Astrocyte of the spinal cord (primary cell): ENCODE measurements at places on chromosomes 1 and 21.

- no peak for DNase-seq
Observed at GRCh38 chr1:13674377-13674776, 25.6 kb upstream of the PRDM2 start.

GRCh38 chr1:145824499-145824842 is 471 bp downstream of the POLR3C start:
- DNase-seq, result peak; percentile 11

GRCh38 chr1:91148641-91149069 is 126.8 kb upstream of the ZNF644 start:
- no peak for DNase-seq

DNA sequence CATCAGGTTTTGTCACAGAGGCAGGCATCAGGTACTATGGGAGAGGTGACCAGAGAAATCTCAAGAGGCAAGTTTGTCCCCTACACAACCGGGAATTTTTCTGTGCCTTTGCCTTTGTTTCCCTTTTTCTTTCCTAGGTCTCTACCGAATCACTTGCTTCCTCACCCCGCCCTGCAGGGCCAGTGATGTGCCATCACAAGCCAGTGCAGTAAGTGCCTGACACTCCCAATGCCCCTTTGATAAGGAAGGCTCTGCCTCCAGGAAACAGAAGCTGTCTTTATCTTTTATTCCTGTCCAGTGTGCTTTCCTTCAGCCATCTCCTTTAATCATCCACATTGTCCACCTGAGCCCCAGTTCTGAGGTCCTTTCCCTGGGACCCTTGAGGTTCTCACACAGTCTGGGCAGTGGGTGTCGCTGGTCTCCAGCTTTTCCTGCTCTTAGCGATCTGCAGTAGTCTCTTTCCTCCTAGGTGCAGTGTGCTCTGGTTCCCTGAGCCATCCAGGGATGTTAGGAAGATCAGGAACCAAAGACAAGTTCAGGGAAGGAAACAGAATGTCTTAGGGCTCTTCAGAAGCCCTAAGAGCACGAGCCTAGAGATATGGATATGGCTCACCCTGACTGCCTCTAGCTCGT is 36.6 kb downstream of the GJA5 start:
- DNase-seq, result no peak

GRCh38 chr1:180057883-180058396 is 96.7 kb upstream of the QSOX1 start:
- DNase-seq, result peak; percentile 4

GRCh38 chr1:150578272-150579109 is 919 bp downstream of the MCL1 start:
- DNase-seq, result peak; percentile 92

GRCh38 chr1:167095368-167095767 is 1.5 kb downstream of the STYXL2 start:
- DNase-seq, result peak; percentile 65

DNA sequence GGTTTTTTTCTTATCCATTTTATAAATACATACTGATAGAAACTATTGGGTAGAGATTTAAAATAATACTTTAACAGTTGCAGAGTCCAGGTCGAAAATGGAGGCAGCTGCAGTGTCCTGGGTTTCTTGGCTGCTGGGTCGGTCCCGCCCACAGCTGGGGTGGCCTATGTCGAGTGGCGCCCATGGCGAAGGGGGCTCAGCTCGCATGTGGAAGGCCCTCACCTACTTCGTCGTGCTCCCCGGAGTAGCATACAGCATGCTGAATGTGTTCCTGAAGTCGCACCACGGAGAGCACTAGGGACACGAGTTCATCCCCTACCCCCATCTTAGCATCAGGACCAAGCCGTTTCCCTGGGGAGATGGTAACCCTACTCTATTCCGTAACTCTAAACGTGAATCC is 1304.9 kb upstream of the ADGRL2 start:
- no peak for DNase-seq

DNA sequence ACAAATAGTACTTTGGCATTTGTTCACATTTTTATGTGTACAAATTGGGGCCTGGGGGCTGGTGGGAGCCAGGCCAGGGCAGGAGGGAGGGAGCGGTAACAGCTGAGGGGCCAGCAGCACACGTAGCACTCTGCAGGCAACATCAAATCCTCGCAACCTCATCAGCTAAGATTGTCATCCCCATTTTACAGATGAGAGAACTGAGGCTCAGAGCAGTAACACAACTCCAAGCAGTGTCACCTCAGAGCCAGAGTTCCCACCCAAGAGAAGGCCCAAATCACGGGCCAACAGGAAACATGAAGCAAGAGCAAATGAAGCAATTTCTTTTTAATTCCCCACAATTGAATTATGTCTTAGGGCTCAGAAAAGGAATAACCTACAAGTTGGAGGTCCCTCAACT is 14.1 kb downstream of the IFFO2 start:
- no peak for DNase-seq

- peak; percentile 83 for DNase-seq
Observed at GRCh38 chr1:185441605-185442004, 124.6 kb upstream of the IVNS1ABP start.

GRCh38 chr1:77994117-77994705 is 10.5 kb upstream of the DNAJB4 start:
- no peak for DNase-seq

DNA sequence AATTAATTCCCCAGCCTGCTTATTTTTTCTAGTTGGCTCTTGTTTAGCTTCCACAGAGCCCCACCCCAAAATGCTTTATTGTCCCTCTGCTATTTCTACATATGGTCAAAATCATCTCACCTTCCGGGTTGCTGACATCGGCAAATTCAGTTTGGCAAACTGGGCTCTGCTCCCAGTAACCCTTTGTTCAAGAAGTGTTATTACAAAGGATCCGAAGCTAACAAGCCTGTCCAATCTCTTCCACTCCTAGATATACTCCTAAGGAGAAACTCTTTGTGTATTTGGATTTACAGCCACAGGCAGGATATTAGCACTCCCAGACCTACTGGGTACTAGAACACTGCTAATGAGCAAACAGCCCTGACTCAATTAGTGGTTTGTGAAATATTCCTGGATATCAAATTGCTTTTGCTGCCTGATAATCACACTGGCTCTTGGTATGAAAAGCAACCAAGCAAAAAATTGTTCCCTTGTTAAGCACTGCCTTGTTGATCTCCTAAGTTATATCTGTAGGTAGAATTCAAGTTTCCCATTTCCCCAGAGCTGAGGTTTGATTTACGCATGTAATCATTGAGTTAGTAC is 4.0 kb downstream of the JUN start:
- peak; percentile 89 for DNase-seq

- no peak for DNase-seq
Observed at GRCh38 chr1:114561333-114561732, 20.1 kb downstream of the BCAS2 start.

- peak; percentile 15 for DNase-seq
Observed at GRCh38 chr1:102732927-102733326, 375.4 kb downstream of the COL11A1 start.

DNA sequence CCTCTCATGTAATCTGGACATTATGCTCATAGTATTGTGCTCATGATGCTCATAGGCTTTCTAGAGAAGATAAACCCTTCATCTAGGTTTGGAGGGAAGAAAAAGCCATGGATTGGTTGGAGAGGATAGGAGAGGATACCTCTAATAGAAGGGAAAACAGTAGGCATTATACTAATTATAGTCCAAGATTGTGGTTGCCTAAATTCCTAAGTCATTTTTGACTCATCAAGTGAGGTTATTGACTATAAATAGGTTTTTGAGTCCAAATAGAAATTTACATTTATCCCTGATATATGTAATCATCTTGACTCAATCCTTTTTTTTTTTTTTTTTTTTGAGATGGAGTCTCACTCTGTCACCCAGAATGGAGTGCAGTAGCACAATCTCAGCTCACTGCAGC is 5.0 kb downstream of the SYT11 start:
- DNase-seq, result no peak

DNA sequence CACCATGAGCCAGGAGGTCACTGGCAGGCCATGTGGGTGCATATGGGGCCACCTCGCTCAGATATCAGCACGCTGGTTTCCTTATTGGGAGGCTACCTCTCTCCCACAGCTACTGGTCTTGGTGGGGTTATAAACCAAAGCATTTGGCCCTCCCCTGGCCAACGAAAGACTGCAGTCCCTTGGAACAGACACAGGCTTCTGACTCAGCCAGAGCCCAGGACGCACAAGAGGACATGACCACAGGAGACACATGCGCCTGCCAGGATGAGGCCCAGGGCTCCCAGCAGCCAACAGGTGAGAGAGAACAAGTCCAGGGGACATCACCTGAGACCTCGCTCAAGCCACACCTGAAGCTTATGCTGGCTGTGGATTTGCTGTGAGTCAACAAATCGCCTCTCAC is 13.8 kb downstream of the NPHP4 start:
- DNase-seq, result no peak

- DNase-seq, result no peak
Observed at GRCh38 chr1:67966666-67967009, 83.8 kb downstream of the DIRAS3 start.

DNA sequence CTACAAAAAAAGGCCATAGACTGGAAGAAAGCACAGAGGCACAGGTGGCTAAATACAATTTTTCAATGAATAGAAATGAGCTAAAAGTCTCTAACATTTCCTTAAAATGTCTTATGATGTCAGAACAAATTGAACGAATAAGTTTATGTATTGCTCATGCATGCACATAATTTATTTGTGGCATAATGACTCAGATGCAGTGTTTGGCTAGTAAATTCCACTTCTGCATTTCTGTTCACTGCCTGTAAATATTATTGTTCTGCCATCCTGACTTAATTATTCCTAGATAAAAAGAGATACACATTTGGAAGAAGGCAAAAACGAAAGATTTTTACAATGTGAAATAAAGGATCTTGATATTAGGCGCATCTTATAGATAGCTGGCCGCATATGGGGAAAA is 26.6 kb upstream of the EXO1 start:
- DNase-seq, result peak; percentile 47
